ENCODE measurements at places on chromosomes 5 and 9. TPM values are rescaled to one million over a fixed set of nuclear protein-coding genes. Genes with fewer than 3 reads are reported as not detected.

MSMP gene
- not detected for total RNA-seq

PCDHGA6 gene
- total RNA-seq = 4.4 TPM

OTP gene
- total RNA-seq = not detected

FGF18 gene
- 1.4 TPM for total RNA-seq

NOXA1 gene
- 4.6 TPM for total RNA-seq

PKD2L2 gene
- total RNA-seq = not detected

ZNF483 gene
- total RNA-seq = 46.7 TPM

EFNA5 gene
- 16.9 TPM for total RNA-seq

NME5 gene
- not detected for total RNA-seq

CCDC69 gene
- 25.2 TPM for total RNA-seq

TCF7 gene
- total RNA-seq = 1.0 TPM

- no peak for DNase-seq
Measured at GRCh38 chr5:145345511-145346287, 489.4 kb downstream of the PRELID2 start.

DNA sequence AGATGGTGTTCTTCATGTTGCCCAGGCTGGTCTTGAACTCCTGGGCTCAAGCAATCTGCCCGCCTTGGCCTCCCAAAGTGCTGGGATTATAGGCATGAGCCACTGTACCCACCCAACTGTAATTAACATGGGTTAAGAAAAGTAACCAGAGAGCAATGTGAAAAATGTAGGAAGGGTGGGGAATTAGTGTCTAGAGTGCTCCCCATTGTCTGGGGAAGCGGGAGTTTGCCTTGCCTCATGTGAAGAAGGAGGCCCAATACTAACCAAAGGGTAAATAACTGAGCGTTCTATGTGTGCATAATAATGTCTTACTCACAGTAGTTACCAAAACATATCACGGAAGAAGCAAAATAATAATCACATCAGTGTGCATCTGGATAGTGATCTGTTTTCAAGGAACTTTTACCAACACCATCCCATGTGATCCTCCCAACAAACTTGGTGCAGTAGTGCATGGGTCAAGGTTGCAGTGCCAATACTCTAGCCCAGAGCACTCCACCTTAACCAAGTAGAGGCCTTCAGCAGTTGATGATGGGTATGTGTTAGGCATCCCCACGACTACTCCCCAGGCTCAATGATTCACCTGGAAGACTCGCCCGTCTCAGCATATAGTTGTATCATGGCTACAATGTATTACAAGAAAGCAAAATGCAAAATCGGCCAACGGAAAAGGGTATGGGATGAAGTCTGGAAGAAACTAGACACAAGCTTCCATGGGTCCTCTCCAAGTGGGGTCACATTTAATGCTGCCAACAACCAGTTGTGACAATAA, 26.2 kb downstream of the GNAQ start:
- DNase-seq = no peak

DNA sequence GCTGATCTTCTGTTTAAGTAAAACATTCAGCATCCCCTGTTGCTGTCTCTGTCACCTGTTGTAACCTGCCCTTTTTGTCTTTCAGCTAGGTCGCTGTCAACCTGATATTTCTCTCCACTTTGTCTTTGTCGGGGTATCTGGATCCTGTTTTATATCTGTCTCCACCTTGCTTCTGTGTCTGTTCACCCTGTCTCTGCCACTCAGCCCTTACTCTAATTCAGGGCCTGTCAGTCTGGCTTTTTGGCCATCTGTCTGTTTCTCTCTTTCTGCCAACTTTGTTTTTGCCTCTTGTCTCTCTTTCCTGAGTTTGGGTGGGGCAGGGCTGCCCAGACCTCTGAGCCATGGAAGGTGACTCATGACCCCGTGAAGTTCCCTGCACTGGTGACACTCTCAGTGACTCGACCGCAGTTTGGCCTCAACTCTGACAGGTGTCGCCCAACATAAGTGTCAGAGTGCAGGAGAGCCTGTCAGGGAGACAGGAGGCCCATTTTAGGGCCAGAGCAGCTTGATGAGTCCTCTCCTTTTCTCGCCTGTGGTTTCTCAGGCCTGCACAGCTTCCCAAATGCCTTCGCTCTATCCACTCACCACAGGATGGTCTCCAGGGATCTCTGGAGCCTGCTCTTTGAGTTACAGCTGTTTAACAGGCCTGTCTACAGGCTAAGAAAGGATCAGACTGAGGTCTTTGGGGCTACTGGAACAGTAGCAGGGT, 868 bp downstream of the ZBTB43 start:
- DNase-seq = no peak

GRCh38 chr9:127809540-127810377, 7.1 kb downstream of the FPGS start:
- no peak for DNase-seq

DNA sequence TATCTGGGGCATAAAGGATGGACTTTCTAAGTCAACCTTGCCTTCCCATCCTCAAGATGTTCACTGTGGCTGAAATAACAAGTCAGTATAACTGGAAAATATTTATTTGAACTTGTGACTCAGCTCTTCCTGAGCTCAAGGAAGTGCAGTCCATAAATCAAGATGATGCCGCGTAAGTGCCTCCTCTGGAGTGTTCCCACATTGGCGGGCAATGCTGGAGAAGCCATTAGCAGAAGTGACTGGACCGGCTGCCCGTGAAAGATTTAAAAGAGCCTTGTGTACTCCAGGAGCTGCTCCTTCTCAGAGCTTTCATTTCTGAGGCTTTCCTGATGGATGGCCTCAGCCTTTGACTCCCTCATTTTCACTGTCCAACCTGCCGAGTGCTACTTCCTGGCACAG, 17.4 kb downstream of the TMOD1 start:
- peak; percentile 94 for DNase-seq

DNA sequence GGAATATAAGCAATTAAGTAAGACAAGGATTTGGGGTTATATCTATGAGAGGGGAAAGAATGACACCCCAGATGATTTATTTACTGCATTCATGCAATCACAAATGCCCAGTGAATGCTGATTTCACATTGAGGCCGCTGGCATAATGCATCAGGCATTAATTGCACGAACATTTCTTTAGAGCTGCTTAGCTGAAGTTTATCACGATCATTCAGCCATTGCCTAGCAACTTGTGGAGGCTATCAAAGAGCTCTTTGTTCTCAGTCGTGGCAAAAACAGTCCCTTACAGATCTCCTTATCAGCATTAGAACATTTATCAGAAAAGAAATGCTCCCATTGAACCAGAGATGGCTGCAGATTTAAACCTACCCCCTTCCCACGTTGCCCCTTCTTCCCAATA, 88.7 kb upstream of the PRRC1 start:
- no peak for DNase-seq

DNA sequence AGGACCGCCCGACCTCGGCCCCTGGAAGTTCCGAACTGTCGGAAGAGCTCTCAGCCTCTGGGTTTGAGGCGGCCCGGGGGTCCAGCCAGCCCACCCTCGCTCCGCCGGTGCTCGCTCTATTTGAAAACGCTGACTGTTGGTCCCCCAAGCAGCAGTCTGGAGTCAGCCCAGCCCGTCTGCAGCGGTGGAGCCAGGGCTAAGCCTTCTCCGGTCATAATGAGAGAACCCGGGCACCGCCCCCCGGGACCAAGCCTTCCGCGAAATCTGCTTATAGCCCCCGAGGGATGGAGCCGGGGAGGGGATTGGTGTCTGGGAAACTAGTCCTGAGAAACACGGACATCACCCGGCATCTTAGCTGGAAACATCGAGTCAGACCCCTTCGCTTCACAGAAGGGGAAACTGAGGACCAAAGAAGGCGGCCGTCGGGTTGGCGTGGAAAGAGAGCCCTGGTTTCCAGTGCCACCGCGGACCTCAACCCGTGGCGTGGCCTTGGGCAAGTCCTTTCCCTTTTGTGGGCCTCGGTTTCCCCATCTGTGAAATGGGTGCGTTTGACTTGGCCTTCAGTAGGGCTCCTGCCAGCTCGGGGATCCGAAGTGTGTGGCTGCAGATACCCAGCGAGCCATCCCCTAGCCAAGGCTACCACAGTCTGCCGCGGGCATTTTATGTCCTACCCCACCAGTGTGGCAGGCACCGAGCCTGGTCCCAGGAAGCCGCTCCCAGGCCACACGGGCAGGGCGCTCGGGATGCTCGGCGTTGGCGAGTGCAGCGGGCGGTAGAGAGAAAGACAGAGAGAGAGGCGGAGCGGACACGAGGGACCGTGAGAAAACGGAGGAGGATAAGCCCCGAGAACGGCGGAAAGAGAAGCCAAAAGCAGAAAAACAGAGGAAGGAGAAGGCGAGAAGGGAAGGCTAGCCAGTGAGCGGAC, 857 bp downstream of the ADAM19 start:
- peak; percentile 41 for DNase-seq

DNA sequence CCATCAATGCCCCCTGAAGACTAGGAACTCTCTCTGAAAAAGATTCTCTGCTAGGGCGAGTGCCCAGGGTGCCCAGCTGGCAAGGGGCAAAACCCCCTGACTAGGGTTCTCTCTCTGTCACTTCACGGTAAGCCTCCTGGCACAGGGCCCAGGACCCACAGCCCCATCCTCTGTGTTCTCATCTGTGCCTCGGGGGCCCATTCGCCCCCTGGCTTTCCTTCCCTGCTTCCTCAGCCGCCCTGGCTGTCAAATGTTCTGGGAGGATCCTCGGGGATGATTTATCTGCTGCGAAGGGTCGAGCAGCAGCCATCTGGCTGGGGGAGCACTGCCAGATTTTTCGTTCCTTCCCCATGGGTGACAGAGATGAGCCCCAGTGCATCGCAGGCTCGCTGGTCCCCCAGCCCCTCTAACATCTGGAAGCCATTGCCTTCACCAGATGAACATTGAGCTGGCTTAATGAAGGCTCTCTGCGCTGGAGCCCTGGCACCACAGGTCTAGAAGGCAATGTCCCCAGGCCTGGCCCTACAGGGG, 24.2 kb downstream of the HMCN2 start:
- DNase-seq = peak; percentile 61

- DNase-seq = no peak
Measured at GRCh38 chr5:5542654-5543053, 120.2 kb downstream of the ICE1 start.

DNA sequence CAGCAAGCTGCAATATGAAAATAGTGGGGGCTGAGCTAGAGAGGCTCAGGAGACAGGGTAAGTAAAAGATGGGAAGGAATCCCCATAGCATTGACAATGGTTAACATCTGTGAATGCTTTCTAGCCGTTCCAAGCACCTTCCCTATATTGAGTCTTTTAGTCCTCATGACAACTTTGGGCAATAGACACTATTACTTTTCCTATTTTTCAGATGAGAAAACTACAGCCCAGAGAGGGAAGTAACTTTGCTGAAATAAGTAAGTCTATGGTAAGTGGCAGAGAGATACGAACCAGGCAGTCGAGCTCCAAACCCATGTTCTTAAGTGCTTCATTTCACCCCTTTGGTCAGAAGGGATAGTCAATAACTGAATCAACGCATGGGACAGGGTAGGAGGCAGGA, 94.5 kb downstream of the COL23A1 start:
- DNase-seq = no peak

DNA sequence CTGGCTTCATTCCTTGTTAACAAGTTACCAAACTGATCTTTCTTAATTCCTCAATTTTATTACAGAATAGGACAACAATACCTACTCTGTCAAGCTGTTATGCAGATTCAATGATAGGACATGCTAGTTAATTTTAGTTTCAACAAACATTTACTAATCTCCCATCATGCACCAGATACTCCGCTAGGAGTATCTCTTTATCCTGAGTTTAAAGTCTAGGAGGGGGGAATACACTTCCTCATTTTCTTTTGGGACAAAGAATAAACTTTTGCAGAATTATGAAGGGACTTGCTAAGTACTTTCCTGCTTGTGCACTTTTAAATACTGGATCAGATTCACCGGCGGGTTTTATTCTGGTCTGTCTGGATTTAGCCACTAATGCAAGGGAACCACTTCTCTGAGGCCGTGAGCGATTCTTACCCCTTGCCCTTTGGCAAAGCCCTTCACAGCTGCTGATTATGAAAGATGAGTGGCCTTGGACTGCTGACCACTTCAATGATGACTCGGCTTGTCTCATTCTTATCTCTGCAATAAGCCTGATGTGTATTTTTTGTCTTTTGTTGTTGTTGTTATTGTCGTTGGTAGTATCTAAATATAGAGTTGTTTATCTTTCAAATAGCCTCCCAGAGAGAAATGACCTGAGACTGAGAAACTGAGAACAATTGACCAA, 73.9 kb downstream of the RMI1 start:
- DNase-seq = no peak

DNA sequence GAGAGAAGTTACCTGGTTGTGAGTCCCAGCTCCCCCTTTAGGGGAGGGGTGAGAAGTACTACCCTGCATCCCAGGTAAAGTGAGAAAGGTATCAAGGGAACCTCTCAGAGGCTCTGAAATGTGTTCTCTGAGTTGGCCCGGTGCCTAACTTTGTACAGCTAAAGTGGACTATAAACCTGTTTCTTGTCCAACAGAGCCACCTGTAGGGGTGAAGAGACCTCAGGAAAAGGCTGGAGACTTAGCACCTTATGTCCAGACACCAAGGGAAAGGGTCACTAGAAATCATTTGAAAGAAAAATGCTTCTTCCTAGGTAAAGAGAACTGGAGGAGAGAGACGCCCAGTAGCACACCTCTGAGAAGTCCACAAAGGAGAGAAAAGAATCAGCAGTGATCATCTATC, 108.3 kb upstream of the KIF2A start:
- no peak for DNase-seq

DNA sequence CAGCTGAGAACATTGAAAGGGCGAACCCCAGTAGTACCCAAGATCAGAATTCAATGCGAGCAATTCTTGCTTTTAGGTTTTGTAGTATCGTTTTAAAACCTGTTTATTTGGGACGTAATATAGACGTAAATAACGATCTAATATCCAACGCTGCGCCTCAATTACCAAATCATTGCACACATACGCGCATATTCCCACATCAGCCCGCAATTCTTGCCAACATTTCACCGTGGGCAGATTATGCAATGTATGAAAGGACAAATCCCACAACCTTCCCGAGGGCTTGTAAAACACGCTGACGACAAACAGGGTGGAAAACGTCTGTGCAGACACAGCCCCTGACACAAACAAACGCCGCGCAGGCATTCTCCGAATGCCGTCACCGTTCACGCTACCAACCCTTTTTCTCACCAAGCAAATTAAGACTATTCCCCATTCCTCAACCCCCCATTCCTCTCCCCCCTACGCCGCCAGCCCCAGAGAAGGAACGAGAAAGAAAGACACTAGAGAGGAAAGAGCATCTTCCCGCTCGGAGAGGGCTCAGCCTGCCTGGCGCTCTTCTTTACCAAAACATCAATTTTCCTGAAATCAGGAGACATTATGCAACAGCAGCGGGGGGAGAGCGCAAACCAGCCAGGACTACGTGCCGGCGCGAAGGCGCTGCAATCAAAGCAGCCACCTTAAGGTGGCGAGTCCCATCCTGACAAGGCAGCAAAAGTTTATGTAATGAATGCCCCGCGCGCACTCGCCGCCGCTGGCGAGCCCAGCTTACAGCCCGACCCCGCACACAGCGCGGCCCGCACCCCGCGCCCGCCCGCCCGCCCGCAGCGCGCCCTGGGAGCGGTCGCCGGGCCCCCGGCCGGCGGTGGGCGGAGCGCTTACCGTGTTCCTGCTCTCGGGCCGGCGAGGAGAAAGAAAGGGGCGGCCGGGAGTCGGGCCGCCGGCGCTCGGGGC, 597 bp downstream of the NFIL3 start:
- DNase-seq = peak; percentile 75

GRCh38 chr9:17013891-17014290, 120.9 kb upstream of the CNTLN start:
- no peak for DNase-seq

GRCh38 chr9:86585422-86586143, 231.4 kb upstream of the TUT7 start:
- no peak for DNase-seq

GRCh38 chr5:179804555-179804947, 2.1 kb downstream of the MGAT4B start:
- no peak for DNase-seq

Data from uterus (tissue), 4 donors.